CD4-positive, alpha-beta T cell treated with Interleukin-6 for 4 hours (primary cell): ENCODE measurements at places on chromosomes 3 and 15.

DNA sequence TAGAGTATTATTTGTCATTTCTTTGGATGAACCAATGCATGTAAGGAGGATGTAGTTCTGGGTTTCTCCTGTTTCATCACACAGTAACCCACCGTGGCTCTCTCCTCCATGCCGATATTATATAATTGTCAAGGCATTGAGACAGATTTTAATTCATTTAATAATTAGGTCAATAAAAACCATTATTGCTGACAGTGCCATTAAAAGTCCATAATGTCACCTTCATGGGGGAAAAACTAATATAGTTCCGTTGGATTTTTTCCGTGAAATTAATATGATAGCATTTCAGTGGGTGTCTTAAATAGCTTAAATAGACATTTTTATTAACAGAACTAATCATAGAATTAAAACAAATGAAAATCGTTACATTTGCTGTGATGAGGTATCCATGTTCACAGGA lies 747.7 kb upstream of the CFAP20DC start:
- DNase-seq = no peak

DNA sequence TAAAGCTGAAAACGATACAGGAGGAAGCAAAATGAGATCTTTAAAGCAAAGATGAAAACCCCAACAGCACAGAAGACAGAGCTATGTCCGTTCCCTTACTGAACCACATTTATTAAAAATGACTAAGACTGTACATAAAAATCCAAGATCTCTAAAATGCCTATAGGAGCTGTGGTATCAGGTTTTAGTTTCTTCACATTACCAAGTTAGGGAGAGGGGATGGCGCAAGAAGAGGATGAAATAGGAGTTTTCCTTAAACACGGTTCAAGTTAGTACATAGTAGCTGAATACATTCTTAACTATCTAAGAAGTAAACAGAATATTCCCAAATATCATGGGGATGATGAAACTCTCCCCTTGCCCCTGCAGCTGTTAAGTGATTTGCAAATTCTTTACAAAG lies 6.3 kb downstream of the EOMES start:
- DNase-seq = no peak

DNA sequence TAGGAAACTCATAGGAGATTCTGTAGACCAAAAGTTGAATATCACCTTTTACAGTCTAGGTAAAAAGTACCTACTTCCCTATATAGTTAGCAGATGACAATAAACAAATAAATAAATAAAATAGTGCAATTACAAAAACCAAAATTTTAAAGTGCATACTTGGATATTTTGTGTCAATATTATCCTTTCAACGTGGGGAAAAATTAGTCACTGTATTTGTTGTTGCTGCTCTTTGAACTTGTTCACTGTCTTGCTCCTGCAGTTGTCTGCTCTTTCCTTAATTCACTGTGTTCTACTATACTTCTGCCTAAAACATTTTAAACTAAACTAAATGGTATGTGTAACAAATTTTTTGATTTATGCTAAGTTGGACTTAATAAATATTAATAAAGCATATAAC lies 889.0 kb downstream of the ROBO1 start:
- DNase-seq = no peak

DNA sequence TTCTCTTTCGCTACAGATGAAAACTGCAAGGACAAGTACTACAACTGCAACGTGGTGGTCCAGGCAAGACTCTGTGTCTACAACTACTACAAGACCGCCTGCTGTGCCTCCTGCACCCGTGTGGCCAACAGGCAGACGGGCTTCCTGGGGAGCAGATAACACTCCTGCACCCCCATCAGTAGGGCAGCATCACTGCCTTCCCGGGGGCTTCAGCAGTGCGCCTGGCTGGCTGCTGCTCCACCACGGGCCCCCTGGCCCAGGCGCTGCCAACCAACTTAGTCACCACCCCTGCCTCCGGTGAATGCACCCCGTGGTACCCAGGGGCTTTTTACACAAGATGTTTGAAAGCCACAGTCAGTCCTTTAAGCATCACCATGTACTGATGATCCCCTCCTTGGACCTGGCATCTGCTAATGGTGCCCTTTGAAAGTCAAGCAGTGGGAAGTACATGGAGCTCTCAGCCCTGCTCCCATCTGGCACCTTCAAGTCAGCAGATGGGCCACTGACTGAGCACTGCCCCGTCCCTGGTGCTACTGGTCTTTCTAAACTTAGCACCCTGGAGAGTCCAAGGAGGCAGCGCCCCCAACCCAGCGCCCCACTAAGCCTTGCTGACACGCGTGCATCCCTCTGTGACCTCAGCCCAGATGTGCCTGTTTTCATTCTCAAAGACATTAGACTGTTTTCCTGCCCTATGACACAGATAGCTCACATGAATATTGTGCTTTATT lies 33.0 kb upstream of the NR2E3 start:
- no peak for DNase-seq

DNA sequence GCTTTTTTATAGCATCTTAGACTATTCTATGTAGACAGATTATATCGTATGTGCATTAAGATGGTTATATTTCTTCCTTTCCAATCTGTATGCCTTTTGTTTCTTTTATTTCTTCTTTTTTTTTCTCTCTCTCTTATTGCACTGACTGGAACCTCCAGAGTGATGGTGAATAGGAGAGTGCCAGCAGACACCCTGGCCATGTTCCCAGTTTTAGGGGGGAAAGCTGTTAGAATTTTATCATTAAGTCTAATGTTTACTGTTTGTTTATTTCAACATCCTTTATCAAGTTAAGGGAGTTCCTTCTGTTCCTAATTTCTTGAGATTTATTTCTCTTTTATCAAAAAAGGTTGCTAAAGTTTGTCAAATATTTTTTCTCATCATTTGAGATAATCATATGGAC lies 116.6 kb upstream of the LRTM1 start:
- DNase-seq = no peak

DNA sequence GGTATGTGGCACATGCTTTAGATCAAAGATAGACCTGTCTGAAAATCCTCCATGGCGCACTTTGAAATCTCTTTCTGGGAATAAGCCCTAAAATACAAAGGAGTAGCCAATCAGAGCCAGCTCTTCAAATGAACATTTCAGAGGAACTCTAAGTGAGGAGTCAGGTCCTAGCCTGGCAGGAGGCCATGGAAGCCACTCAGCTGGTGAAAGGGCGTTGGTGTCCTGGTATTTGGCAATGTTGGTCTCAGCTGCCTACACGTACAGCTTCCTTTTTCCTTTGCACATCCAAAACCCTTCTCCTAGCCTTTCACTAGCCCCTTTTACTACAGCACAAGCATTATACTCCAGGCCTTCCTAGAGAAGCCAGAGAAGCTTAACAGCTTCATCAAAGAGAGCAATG lies 5.5 kb downstream of the WDR73 start:
- no peak for DNase-seq

GRCh38 chr3:51498876-51499738 lies 708 bp downstream of the DCAF1 start:
- peak; percentile 89 for DNase-seq

GRCh38 chr15:35522061-35522460 lies 23.9 kb downstream of the DPH6 start:
- DNase-seq = no peak

GRCh38 chr3:166445865-166446264 lies 608.6 kb upstream of the BCHE start:
- DNase-seq = no peak

DNA sequence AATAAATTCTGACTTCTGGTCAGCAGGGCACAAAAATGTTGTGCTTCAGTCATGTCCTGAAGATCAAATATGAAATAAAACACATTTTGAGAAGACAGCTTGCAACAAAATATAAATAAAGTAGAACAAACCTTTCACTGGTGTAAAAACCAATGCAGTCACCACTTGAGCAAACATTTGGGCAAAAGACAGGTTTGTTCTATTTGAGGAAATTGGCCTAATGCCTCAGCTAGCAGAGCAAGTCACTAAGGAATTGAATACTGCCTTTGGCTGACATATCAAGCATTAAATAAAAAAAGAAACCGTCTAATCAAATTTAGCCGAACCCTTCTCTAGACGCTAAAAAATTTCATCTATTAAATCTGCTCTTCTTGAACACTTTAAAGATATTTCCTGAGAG lies 475.4 kb upstream of the CNTN3 start:
- no peak for DNase-seq

DNA sequence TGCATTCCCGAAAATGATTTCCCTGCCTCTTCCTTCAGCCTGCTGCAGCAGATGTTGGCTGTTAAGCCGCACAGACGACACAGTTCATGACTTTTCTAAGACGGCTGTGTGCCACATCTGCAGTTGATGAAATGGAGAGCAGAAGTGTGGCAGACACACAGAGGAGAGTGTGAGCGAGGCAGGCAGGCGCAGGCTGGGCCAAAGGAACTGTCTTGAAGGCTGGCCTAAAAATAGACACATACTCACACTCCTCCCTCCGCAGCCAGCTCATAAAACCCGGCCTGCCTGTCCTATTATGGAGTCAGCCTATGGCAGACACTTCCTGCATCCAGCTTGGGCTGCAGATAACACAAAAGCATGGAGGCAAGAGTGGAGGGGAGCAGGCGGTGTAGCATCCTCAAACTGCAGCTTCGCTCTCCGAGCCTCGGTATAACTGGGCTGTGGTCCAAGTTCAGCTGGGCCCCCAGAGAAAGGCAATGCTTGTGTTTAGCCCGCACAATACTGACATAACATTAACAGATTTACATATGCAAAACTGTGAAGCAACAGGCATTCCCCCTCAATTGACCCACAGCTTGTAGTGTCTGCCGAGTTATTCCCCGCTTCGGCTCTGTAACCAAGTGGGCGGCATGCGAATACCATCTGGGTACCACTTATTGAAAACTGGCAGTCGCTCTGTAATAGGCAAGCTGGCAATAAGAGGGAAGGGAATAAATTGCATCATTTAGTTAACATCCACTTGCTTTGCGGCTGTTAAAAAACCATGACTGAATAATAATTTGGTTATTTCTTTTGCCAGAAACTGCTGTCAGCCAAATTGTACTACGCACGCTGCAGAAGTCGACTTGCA lies 40.8 kb downstream of the FOXP1 start:
- peak; percentile 5 for DNase-seq

DNA sequence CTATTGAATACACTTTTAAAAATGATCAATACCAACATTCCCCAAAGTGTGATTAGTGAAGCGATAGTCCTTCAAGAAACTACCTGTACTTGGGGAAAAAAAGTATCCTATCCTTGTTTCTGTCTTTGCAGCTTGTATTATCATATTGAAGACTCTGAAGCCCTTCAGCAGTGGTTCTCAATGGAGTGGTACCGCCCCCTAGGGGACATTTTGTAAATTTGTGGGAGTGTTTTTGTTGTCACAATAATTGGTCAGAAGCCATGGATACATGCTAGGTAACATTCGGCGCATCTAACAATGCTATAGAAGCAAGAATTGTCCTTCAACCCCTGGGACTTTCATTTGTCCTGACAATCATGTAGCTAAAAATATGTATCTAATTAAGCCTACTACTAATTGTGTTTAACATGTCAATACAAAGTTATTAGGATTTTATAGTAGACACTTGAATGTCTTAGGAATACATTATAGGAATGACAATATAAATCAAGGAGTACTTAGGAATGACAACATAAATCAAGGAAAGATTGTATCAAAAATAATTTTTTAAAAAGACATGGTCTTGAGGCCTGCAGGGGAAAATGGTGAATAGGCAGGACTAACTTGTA lies 53.7 kb downstream of the NMD3 start:
- peak; percentile 41 for DNase-seq
